ENCODE measurements at places on chromosomes 2 and 18.
A peak's percentile ranks its signal among the peaks of the same experiment; 100 is the strongest.

DNA sequence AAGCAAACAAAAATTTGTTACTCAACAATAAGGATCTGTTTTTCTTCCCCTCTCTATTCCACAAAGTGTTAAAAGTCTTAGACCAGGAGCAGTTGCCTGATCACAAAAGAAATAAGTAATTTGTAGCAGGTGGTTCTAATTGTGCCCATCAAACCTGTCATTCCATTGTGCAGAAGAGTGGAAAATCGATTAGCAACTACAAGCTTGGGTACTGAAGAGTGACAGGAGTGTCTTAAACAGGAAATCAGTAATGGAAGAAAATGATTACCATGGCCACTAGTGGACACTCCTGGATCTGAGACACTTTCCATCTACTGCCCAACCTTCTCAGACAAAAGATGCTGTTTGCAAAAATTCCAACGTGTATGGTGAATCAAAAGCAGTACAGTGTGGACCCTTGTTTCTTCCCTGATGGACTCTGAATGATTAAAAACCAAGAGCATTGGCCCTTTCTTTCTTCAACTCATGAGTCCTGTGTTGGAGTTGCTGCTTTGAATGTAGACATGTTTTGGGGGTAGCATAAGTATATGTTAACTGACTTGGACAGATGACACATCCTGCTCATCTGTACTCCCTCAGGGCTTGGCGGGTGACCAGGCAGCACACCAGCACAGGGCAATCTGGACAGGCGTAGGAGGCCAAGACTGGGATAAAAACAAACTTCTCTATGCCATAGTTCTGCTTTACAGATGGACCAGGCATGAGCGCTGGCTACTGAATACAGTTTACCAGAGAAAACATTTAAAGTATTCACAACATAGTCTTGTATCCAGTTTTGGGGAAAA is 51.9 kb downstream of the PLA2R1 start:
- no peak for DNase-seq

GRCh38 chr2:130823886-130824491 is 12.7 kb upstream of the ARHGEF4 start:
- DNase-seq = no peak

DNA sequence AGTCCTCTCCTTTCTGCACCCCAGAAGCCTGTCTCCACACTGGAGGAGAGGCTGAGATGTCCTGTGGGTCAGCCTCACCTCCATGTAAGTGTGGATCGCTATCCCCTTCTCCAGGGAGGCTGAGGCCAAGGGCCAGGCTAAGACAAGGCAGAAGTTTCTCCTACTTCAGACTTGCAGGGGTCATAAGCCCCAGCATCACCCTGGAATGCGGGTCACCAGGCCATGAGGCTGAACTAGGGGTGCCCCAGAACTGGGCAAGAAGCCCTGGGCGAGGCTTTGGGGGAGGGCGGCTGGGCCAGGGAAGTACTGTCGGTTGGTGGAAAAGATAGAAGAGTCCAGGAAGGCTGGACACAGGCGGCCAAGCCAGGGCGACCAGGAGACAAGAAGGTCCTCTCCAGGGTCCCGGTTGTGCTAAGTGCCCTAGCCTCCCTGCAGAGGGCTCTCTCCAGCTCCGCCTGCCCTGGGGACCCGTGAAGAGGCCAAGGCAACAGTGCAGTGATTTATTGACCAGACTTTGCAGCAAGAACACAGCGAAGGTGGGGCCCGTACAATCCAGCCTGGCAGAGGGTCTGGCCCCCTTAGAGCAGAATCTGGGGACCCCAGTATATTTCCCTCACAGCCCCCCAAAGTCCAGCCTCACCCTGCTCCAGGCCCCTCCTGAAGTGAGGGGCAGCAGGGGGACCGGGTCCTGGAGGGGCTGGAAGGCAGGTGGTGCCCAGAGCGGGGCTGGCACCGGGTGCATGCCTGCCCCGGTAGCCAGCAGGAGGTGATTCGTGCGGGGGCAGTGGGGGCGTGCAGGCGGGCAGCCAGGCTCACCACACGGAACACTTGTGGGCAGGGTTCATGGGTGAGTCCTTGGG is 8.1 kb downstream of the ECEL1 start:
- DNase-seq = no peak

DNA sequence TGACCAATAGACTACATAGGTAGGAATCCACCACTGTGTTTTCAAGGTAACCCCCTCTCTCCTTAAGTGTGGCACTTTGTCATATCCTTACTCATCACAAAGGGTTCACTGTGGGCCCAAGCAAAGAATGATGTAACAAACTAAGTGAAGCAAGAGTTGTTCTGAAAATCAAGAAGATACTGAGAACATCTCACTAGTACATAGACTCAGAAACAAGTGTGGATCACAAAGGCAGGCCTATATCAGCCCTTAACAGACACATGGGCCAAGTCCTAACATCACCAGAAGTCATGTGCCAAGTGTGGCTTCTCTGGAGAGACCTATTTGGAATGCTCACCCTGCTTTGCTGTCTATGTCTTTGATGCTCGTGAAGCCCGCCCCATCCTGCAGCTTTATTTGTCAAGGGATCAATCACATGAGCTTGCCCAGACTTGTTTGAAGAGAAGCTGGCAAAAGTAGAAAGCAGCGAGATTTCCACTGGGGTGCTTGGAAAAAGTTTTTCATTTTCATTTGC is 131.2 kb upstream of the TTC39C start:
- no peak for DNase-seq

GRCh38 chr2:75303227-75303626 is 103.9 kb upstream of the TACR1 start:
- no peak for DNase-seq

DNA sequence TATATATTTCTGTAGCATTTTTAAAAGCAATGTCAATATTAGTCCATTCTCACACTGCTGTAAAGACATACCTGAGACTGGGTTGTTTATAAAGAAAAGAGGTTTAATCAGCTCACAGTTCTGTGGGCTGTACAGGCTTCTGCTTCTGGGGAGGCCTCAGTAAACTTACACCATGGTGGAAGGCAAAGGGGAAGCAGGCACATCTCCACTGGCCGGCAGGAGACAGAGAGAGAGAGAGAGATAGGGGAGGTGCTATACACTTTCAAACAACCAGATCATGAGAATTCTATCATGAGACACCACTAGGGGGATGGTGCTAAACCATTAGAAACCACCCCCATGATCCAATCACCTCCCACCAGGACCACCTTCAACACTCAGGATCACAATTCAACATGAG is 43.1 kb downstream of the CHMP3 start:
- DNase-seq = no peak

- DNase-seq = no peak
These were observed 81.3 kb downstream of the TGFA start for GRCh38 chr2:70472221-70472890.

GRCh38 chr2:10940596-10940995 is 28.9 kb downstream of the KCNF1 start:
- DNase-seq = no peak

DNA sequence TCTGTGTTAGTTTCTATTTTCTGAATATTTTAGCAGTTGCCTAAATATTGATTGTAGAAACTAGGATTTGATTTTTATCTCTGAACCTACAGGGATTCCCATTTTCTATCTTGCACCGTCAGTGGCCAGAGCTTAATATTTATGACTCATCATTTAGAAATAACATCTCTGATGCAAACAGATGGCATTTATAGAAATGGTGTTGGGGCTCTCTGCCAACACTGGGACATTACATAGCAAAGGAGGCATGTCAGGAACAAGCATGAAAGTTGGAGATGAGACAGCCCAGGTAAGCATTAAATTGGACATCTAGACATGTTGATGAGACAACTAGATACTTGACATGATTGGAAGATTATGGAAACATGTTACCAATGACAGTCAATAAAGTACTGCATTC is 165.3 kb upstream of the SYT4 start:
- DNase-seq = no peak

- no peak for DNase-seq
These were observed 810.1 kb upstream of the POU3F3 start for GRCh38 chr2:104043864-104044263.

DNA sequence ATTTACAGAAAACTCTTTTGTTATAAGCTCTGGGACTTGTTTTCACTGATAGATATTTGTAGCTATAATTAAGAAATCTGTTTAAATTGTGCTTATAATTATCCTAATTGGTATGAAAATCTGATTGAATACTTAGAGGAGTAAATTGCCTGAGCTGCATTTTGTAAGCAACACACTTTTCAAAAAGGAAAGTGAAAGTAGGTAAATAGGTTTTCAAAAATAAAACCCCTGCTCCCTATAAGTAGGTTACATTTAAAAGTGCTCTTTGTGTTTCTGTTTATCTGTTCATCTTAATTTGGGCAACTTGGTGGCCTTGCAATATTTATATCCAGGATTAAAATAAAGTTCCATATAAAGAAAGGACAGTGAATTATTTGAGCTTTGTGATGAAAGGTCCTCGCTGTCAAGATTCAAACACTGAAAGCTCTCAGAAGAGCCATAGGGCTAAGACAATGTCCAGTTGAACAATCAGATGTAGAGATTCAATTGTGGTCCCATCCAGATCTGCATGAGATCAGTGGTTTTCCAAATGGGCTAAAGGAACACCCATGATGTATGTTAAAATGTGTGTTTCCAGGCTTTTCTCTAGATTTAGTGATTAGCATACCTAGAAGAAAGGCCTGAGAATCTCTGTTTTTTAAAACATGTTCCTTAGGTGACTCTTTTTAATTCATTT is 371.6 kb downstream of the RPRM start:
- no peak for DNase-seq

- DNase-seq = no peak
These were observed 3.2 kb downstream of the LRRC30 start for GRCh38 chr18:7234091-7234490.

DNA sequence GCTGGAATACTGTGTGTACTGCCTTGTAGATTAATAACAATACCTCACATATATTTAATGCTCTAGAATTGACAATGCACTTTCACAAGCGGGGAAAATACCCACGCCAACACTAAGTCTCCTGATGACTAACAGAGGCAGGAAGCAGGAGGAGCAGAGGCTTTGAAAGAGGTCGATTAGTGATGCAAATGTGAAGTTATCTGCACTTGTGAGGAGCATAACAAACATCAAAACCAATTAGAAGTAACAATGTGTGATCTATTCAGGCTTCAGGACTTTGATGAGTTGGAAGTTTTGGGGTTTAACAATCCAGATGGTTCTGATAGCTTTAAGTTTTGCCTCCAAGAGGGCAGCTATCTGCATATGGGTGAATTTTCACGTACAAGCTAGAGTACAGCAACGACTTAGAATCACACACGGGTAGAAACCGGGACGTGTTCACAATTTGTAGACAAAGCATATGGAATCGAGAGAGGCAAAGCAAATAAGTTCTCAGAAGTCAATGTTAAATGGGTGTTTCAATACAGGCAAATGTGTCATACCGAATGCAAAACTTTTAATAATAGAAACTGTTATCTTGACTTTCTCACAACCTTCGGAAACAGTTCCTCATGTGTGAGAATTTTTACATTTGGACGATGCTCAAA is 114.5 kb downstream of the METTL8 start:
- DNase-seq = peak; percentile 79

DNA sequence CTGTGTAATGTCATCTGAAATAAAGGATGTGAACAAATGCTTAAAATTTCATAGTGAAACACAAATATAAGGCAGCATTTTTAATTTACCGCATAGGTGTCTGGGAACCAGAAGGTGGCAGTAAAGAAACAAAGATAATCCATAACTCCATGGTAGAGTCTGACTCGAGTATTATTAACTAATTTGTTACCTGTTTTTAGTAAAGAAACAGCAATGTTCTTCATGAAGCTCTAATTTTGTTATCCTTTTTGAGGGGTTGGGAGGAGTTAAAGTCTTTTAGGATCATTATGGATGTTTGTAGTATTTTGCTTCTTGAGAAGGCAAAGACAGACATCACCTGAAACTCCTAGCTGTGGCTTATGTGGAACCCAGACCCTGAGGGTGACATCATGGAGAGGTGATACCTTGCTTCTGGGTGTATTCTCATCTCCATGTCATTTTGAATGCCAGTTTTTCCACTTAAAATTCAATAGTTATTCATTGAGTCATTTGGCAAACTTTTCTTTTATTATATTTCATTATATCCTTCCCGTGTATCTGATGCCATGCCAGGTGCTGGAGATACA is 286.2 kb upstream of the EPAS1 start:
- peak; percentile 33 for DNase-seq

- no peak for DNase-seq
These were observed 411.5 kb downstream of the TGIF1 start for GRCh38 chr18:3861495-3861894.

DNA sequence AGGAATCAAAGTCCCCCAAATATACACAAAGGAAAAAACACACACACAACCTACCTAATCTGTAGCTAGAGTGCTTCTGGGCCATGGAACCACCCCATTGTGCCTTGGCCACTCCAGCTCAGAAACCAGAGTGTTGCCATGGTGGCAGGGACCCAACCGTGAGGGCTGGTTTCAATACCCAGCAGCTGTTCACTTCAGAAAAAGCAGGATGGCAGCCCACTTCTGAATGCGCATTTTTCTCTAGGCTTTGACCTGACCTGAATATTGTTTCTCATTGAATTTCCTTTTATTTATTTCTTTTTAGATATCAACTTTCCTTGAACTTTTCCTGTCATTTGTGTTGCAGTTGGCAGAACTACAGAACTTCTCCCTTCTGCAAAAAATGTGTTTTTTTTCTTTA is 43.0 kb upstream of the EHBP1 start:
- no peak for DNase-seq

GRCh38 chr2:124877141-124877577 is 852.1 kb downstream of the CNTNAP5 start:
- DNase-seq = no peak

DNA sequence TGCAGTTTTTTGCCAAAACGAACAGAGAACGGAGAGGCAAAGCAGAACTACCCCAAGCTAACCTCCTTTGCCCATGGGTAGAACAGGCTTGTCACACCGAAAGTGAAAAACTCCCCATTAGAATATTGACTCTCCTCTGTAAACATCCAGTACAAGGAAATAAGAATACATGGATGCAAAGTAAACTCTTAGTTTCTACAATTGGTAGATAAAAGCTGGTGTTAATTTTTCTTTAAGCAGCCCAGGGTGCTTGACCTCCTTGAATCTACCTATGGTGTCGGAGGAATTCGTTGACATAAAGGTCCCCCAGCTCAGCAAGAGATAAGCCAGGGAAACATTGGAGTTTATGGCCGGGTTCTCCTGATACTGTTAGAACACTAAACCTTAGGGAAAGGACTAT is 48.4 kb upstream of the DSG1 start:
- DNase-seq = no peak

DNA sequence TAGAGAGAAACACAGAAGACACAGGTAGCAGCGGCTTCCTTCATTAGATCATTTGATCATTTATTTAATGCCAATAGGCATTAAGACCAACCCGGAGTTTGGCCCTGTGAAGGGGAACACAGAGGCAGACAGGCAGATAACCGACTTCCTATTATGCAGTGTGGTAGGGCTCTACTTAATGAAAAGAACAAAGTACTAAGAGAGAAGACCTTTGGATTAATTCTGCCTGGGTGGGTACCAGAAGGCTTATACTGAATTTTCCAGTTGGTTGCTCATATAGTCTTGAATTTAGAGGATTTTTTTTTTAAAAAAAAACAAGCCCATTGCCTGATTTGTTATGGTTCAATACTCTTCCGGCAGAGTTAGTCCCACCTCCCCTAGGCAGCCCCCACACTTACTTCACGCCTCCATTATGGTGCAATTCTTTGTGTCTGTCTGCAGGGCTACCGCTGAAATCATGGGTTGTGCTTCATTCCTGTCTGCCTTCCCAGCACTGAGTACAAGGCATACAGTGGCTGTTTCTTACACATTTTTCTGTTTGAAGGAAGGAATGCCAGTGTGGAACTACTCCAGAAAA is 244.3 kb upstream of the APCDD1 start:
- DNase-seq = no peak

- DNase-seq = no peak
These were observed 194.3 kb downstream of the RTP5 start for GRCh38 chr2:242063850-242064249.

- DNase-seq = no peak
These were observed 999.8 kb upstream of the GYPC start for GRCh38 chr2:125656190-125656589.
